Stimulated activated CD8-positive, alpha-beta memory T cell treated with anti-CD3 and anti-CD28 coated beads, Interleukin-7, amount 100 ng/mL, for 1 hour (primary cell): ENCODE measurements at places on chromosomes 4 and X.

DNA sequence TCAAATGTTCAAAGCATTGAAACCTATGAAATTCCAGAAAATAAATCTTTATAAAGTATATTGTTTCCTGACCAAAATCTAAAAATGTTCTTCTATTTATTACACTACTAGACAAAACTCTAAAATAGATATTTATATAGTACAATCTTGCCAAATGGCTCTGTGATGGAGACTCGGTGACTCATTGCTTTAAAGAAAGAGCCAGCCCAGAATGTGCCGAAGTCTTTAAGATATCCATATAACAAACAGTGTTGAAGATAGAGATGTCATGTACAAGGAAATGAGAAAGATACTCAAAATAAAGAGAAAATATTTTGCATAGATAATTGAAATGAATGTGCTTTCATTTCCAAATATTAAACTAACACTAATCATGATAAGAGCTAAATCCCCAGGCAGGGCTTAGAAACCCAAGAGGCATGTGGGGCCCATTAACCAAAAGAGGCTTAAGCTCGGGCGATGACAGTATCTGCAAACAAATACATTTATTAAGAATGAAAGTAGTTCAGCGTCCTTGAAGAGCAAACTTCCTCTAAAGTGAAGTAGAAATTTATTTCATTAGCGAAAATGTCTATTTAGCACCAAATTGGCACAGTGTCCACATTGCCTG, 102.1 kb upstream of the FAM9B start:
- no peak for DNase-seq

DNA sequence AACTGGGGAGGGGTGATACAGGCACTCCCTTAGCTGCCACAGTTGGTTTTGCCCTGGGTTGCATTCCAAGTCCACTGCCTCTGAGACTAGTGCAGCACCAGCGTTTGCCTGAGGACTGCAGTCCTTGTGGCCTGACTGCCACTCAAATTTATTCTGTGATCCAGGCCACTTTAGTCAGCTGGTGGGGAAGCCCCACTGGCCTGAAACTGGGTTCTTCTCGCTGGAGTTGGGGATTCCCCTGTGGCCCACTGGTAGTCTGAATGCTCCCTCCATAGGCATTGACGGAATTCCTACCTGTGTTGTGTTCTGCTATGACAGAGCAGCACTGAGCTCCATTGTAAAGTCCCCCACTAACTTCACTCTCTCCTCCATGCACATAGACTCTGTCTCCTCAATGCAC, 63.8 kb downstream of the PTPN13 start:
- no peak for DNase-seq

DNA sequence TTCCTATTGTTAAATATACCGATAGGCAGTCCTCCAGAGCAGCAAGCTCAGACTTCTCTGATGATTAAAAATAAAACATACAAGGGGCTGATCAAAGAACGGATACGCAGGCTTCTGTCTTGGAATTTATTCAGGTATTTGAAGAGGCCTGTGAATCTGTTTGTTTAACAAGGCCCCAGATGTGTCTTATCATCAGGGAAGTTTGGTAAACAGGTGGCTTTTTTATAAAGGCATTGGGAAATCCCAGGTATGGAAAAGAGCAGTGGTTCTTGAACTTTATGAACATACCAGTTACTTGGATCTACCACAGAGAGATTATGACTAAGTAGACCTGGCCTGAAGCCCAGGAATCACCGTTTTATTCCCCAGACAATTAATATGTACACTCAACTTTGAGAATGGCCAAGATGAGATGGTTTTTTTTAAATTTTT, 47.9 kb downstream of the SOWAHB start:
- no peak for DNase-seq

GRCh38 chr4:42101446-42101975, 50.9 kb downstream of the BEND4 start:
- no peak for DNase-seq

- DNase-seq: no peak
These were observed 2.0 kb upstream of the TRPC3 start for GRCh38 chr4:121953860-121954259.
